ENCODE measurements at places on chromosomes 2 and 18. TPM values are rescaled to one million over a fixed set of nuclear protein-coding genes. Genes with fewer than 3 reads are reported as not detected.

LYPD6B gene
- 0.10 TPM for total RNA-seq

LONRF2 gene
- not detected for total RNA-seq

CNPPD1 gene
- total RNA-seq: 25.2 TPM

SERPINB8 gene
- total RNA-seq: 25.8 TPM

IMMT gene
- 89.7 TPM for total RNA-seq

SCYGR7 gene
- not detected for total RNA-seq

WIPF1 gene
- total RNA-seq: 11.4 TPM

PLCL1 gene
- total RNA-seq: 7.3 TPM

KIF1A gene
- not detected for total RNA-seq

ELOA2 gene
- total RNA-seq: not detected

TMEM178A gene
- not detected for total RNA-seq

PRSS56 gene
- not detected for total RNA-seq

LTBP1 gene
- total RNA-seq: 145 TPM

USP34 gene
- total RNA-seq: 102 TPM

CYRIA gene
- total RNA-seq: 31.4 TPM

DSG1 gene
- total RNA-seq: not detected

FAM237A gene
- total RNA-seq: not detected

CNDP1 gene
- not detected for total RNA-seq

TBR1 gene
- total RNA-seq: 0.10 TPM
